ENCODE measurements at places on chromosomes 2 and 18.

GRCh38 chr2:209348433-209348832 is 75.4 kb upstream of the MAP2 start:
- no peak for DNase-seq

DNA sequence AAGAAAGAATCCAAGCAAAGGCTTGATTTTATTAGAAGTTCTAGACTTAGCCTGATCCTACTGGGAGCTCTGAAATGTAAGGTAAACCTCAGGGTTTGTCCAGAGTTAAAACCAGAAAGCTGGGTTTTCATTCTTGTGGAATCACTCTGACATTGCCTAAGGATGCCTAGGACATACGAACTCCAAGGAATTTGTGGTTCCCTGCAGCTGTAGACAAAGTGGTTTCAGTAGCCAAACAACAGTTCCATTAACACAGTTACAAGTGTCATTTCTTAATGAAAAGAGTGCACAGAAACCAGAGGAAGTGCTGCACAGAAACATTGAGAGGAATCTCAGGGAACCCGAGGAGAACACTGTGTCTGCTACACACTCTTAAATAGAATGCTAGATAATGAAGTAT is 221.4 kb upstream of the ST6GAL2 start:
- no peak for DNase-seq

GRCh38 chr2:129329574-129329973 is 649.9 kb upstream of the RAB6C start:
- DNase-seq: no peak

- no peak for DNase-seq
These were observed 44.5 kb downstream of the SPTBN1 start for GRCh38 chr2:54500404-54501205.

DNA sequence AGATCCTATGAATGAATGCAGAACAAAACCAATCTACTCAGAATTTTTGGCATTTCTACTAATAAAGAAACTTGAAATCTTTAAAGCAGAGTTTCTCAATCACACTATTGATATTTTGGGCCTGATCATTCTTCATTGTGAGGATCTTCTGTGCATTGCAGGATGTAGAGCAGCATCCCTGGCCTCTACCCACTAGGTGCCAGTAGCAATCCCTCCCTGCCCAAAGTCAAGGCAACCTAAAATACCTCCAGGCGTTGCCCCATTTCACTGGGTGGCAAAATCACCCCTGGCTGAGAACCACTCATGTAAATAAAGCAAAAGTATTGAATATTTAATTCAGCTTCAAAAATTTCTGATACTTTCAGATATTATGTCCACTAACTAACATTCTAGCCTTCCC is 213.0 kb downstream of the SP3 start:
- DNase-seq: peak; percentile 34

DNA sequence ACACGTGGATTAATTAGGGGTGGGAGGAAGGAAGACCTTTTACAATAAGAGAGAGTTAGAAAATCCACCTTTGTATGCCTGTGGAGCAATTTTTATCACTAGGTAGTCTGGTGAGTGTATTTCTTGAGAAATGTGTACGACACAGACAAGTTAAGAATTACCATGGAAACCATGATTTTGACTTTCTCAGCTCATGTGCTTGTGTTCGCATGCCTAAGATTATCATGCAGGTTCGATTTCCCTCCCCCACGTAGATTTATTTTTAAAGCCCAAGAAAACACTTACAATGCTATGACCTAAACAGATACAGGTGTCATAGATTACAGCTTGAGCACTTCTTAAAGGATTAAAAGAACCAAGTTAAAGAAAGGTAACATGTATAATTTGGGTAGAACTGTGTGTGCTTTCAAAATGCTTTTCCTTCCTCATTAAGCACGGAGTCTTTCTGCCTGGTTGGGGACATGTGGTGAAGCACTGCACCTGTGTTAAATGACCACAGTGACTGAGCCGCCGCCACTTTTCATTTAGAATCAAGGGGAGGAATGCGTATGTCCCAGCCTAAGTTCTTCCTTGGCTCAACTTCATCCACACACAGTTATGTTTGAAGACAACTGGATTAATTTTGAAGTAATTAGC is 16.6 kb downstream of the SERTAD2 start:
- no peak for DNase-seq

DNA sequence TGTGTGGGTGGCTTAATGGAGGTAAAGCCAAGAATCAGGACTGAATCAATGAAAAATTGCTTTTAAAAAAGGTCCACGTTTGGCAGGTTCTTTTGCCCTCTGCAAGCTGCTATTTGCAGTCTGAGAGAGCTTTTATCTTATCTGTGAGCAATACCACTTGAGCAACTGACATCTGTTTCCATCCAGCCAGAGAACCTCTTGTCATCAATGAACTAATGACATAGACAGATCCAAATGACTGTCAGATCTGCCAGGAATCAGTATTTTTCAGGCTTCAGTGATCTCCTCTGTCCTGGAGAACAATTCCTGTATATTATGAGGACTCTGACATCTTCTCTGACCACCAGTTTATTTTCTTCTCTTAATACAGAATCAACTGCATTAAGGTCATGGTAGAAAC is 608.1 kb downstream of the LRP1B start:
- no peak for DNase-seq

- peak; percentile 48 for DNase-seq
These were observed 13.5 kb upstream of the IGFBP2 start for GRCh38 chr2:216619411-216620393.

GRCh38 chr2:106624787-106625380 is 137.7 kb downstream of the CD8B2 start:
- DNase-seq: no peak

- DNase-seq: no peak
These were observed 6.9 kb downstream of the CEP68 start for GRCh38 chr2:65062843-65063825.

DNA sequence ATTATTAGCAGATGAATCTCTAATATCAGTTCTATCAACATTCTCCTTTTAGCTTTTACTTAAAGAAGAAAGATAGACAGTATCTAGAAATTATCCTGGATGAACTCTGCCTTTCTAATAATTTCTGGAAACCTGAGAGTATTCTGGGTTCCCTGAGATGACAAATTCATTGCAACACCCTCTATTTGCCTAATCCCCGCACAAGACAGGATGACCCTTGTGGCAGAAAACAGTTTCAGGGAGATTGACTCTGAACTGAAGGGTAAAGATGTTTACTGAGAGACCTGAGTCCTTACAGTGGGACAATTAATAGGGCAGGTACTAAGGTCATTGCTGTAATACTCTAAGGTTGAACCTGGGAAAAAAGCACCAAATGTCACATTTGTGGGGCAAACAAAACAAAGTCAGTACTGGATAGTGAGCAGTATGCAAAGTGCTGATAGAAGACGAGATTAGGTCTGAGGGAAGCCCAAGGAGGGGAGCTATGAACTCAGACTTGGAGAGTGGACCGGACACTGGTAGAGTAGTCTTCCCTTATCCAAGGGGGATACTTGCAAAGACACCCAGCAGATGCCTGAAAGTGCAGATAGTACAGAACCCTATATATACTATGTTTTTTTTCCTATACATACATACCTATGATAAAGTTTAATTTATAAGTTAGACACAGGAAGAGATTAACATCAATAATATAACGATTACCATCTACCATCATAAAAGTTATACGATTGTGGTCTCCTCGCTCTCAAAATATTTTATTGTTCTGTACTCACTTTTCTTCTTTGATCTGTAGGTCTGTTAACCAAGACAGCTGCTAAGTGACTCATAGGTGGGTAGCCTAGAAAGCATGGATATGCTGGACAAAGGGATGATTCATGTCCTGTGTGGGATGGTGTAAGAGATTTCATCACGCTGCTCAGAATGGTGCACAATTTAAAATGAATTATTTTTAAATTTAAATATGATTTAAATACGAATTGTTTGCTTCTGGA is 148.3 kb upstream of the KLHL14 start:
- DNase-seq: peak; percentile 92

- peak; percentile 68 for DNase-seq
These were observed 465 bp downstream of the SEPTIN10 start for GRCh38 chr2:109613081-109613921.

GRCh38 chr2:74577448-74577847 is 22.9 kb downstream of the DOK1 start:
- DNase-seq: no peak

DNA sequence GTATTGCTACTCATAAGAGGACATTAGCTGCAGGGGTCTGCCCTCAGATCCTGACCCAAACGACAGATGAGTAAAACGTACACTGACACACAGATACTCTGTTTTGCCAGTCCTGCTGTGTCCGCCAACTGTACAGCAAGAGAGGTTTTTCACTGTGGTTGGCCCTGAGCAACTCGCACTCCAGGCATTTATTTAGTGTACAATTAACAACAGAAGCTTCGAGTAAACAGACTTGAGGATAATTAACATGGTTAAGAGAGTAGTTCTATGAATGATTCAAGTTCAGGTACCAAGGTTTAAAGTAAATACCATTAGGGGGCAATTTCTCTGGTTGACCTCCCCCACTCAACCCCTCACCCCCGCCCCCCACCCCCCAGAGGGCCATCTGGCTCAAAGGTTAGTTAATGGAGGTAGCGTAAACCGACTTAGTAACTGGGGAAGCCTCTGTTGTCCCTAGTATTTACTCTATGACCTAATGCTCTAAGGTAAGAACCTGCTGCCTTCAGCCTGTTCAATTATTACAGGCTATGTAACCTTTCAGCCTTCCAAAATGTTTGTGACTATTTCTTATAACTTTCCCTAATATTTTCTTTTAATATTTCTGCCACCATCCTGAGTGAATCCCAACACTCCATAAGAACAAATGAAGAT is 103.9 kb upstream of the XIRP2 start:
- no peak for DNase-seq

Data from MCF 10A (cell line).